ENCODE measurements at places on chromosomes 6 and 20. TPM values are rescaled to one million over a fixed set of nuclear protein-coding genes. Genes with fewer than 3 reads are reported as not detected.

The DUSP15 gene
- not detected for polyA plus RNA-seq

The CALHM6 gene
- 2.2 TPM for polyA plus RNA-seq

The BNIP5 gene
- polyA plus RNA-seq, result 0.17 TPM

The SOD2 gene
- polyA plus RNA-seq, result 88.0 TPM

The PI3 gene
- polyA plus RNA-seq, result not detected

The DNAH8 gene
- polyA plus RNA-seq, result 2.7 TPM

The DEFB114 gene
- polyA plus RNA-seq, result not detected

The ZNF341 gene
- polyA plus RNA-seq, result 2.1 TPM

The EGFL8 gene
- 25.0 TPM for polyA plus RNA-seq

The TSBP1 gene
- 0.11 TPM for polyA plus RNA-seq

The DLK2 gene
- polyA plus RNA-seq, result 1.8 TPM

The OPRM1 gene
- polyA plus RNA-seq, result not detected

The CENPW gene
- polyA plus RNA-seq, result 21.4 TPM

The SNTA1 gene
- polyA plus RNA-seq, result 31.5 TPM

The FOXS1 gene
- 8.2 TPM for polyA plus RNA-seq

The LINC00237 gene
- 0.14 TPM for polyA plus RNA-seq

The MAN1A1 gene
- 31.4 TPM for polyA plus RNA-seq

The C20orf141 gene
- not detected for polyA plus RNA-seq

The NKAPL gene
- 0.87 TPM for polyA plus RNA-seq

The SPO11 gene
- polyA plus RNA-seq, result not detected

The C20orf202 gene
- polyA plus RNA-seq, result 0.23 TPM

The STMND1 gene
- 0.27 TPM for polyA plus RNA-seq

The MAP3K7 gene
- polyA plus RNA-seq, result 43.1 TPM

The PLEKHG1 gene
- 13.4 TPM for polyA plus RNA-seq

The RAET1L gene
- 0.99 TPM for polyA plus RNA-seq

The RCAN2 gene
- 5.6 TPM for polyA plus RNA-seq

The HDGFL1 gene
- not detected for polyA plus RNA-seq

The MLN gene
- polyA plus RNA-seq, result not detected

The ATP6V1G2 gene
- polyA plus RNA-seq, result 4.4 TPM

The PARD6B gene
- 0.78 TPM for polyA plus RNA-seq

The LRRC73 gene
- polyA plus RNA-seq, result not detected

The SPATS1 gene
- polyA plus RNA-seq, result not detected

The ZNF337 gene
- polyA plus RNA-seq, result 25.0 TPM

The COQ3 gene
- not detected for polyA plus RNA-seq

The ATP9A gene
- 76.0 TPM for polyA plus RNA-seq

The CCDC167 gene
- not detected for polyA plus RNA-seq

The TSPO2 gene
- polyA plus RNA-seq, result 0.55 TPM

The LY6G5B gene
- 18.9 TPM for polyA plus RNA-seq

The DPPA5 gene
- polyA plus RNA-seq, result not detected

The MROH8 gene
- polyA plus RNA-seq, result 4.4 TPM

The KCNK17 gene
- polyA plus RNA-seq, result not detected

The IPCEF1 gene
- polyA plus RNA-seq, result 1.3 TPM

The CTAGE9 gene
- not detected for polyA plus RNA-seq

The IRF4 gene
- polyA plus RNA-seq, result 0.95 TPM

The TFB1M gene
- polyA plus RNA-seq, result 12.1 TPM

The STAU1 gene
- 56.4 TPM for polyA plus RNA-seq

The SEMG2 gene
- polyA plus RNA-seq, result not detected

The WFDC9 gene
- polyA plus RNA-seq, result not detected

The SCRT2 gene
- not detected for polyA plus RNA-seq

The CABLES2 gene
- polyA plus RNA-seq, result 5.0 TPM

The TBX18 gene
- 15.9 TPM for polyA plus RNA-seq

The FAM83D gene
- 6.0 TPM for polyA plus RNA-seq

The SYNDIG1 gene
- polyA plus RNA-seq, result 2.7 TPM

The C6orf120 gene
- 35.9 TPM for polyA plus RNA-seq

Measured in muscle of arm (tissue), 14 donors.